Stimulated activated CD8-positive, alpha-beta memory T cell treated with anti-CD3 and anti-CD28 coated beads, Interleukin-15, amount 100 ng/mL, for 4 hours (primary cell): ENCODE measurements at places on chromosomes 1 and 21.

DNA sequence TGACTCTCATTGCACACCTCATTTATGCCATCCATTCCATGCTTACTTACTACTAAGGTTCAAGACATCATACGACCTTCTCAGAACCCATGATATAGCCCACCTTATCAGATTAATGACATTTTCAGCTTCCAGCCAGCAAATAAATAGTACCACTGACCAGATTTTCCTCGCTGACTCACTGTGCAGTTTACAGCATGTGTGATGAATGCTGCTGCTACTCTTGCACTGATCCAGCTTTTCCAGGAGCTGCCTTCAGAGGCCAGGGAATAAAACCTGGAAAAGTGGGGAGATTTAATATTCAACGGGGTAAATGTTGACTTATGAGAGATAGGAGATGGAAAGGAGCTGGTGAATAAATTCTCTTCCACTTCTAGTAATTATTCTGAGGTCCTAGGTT lies 247.1 kb downstream of the COL11A1 start:
- DNase-seq, result no peak

GRCh38 chr1:169692756-169693460 lies 18.5 kb downstream of the SELL start:
- DNase-seq, result no peak

DNA sequence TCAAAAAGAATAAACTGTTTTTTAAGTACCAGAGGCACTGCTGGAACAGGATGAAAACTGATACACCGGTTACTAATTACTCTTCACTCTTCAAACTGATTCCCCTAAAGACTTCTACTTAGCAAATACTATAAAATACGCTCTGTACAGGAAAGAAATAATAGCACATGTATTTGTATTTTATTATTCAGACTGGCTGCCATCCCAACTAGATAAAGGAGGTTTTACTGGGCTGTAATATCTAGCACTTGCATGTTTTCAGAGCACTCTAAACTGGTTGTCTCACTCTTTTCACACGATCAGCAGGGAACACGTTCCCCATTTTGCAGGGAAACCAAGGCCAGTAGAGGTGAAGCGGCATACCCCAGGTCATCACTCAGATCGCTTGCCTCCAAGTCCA lies 9.2 kb downstream of the SMIM12 start:
- DNase-seq, result no peak

DNA sequence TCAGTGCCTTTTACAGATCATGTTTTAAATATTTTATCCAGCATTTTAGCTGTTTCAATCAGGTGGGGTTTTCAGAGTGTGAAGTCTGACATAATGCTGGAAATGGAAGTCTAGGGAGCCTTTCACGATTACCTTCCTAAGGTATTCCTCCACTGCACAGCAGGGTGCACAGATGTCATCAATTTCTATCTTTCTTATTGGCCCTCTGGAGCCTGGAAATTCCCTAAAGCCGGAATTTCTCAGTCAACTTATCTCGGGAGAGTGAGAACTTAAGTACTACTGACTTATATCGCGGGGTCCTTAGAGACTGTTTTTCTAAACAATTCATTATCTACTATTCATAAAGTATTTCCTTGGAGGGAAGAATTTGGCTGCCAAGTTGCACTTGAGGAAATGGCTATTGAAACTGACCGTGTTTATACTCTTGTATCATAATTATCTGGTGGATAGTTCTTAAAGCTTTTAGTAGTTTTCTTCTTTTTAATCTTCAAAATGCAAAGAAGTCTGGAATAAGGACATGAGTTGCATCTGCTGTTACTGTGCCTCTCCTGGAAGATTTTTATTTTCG lies 311.8 kb upstream of the B3GALT2 start:
- no peak for DNase-seq

DNA sequence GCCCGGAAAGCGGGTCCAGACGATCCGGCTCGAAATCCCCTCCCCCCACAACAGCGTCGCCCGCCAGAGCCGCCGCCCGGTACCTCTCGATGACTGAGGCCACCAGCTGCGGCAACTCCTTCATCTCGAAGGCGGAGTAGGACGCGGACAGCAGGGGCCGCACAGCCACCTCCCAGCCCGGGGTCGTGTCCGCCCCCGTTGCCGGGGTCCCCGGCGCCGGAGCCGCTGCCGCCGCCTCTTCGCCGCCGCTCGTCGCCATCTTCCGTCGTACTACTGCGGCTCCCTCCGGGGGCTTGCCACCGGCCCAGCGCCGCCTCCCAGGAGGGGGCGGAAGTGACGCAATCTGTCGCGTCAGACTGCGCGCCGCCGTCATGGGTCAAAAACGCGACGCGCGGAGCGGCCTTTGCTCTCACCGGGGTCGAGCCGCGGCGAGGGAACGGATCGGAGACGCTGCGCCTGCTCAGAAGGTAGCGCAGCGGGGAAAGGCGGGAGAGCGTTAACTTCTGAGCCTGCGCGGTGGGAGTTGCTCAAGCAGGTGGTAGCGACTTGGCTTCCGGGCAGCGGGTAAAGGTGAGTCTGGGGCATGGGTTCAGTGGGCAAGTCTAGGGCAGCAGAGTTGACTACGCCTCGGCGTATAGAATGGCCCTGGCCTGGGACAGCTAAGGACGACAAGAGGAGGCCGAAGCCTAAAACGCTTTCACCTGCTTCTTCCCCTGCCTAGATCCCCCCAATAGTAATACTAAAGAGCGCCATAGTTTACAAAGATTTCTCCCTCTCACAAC lies at the start of gene UBR4:
UBR4 (minus strand) TSS at position 277 of the 782 bp plus-strand sequence; CDS start at position 259, 18 bp downstream.
- peak; percentile 91 for DNase-seq
